Psoas muscle (tissue), 8 donors: ENCODE measurements at places on chromosomes 16 and 17.

- DNase-seq, result no peak
These were observed 31.0 kb upstream of the ARL4D start for GRCh38 chr17:43367737-43368242.

DNA sequence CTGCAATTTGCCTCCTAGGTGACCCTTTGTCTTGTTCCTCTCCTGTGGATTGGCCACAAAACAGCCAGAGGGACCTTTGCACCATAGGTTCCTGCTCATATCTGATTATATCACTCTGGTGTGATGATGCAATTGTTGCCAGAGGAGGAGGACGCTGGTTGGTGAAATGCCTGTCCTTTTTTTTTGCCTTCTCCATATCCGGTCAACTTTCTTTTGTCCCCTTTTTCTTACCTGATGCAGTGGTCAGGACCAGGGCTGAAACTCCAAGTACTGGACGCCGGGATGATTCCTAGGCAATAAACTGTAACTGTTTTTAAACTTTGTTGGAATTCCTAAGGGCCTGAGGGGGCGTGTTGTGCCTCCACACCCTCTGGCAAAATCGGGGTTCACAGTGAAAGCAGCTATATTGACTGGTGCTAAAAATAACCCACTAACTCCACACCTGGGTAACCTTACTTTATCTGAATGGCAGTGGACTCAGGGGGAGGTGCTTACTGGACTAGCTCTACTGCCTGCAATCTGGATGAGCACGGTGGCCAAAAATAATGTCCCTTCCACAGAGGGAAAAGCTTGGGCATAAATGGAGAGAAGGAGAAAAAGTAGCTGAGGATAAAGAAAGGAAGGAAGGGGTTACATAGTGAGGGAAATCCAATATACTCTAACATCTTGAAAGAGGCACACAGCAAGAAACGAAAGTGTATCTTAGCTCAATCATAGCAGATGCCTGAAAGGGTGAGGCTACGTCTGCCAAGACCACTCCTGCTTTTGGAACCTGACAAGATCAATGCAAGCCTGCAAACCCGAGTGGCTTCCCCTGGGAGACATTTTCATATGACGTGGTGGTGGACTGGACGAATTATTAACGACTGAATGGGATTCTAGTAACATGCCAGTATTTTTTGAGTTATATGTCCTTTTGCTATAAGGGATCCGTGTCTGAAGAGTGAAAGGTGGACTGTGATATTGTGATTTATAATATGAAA is 28.4 kb upstream of the ZNF423 start:
- DNase-seq, result no peak

DNA sequence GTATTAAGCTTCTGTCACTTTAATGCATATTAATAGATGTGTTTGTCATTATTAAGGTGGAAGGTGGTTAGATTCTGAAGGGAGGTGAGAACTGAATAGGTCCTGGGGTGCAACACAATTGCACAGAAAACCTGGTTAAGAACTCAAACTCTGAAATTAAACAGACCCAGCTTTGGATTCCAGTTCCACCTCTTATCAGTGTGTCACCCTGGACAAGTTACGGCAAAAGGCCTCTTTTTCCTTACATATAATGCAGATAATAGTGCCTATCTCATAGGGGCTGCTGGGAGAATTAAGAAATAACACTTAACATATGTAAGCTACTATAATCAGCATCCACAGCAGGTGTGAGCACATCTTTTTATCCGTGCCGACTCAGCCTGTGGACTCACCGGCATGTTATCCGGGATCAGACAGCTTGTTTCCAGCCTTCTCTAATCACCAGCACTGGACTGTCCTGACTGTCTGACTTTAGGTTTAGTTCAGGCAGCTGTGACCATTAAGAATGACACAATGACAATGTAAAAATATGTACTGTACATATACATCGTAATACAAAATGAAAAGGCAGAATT is 31.4 kb downstream of the TEX2 start:
- DNase-seq, result no peak

DNA sequence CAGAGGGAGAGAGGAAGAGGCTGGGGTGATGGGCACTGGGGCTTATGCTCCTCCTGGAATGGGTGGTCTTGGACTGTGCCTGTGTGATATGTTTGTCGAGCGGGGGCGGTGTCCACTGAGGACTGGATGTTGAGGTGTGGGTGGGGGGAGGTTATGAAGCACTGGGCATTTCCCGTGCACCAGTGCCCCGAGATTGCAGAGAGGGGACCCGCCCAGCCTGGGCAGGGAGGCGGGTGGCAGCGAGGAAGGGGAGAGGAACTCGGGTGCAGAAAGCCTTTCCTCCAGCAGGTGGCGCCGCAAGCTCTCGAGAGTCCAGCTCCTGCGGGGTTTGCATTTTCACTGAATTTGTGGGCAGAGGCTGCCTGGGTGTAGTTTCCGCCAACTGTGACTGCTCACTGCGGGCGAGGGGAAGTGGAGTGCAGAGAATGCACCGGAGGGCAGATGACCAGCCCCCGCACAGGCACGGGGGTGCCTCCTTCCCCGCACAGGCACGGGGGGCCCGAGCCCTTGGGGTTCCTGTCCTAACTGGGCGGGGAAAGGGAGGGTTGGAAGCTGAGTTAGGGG is 190.6 kb downstream of the SEC14L1 start:
- DNase-seq, result peak; percentile 96

DNA sequence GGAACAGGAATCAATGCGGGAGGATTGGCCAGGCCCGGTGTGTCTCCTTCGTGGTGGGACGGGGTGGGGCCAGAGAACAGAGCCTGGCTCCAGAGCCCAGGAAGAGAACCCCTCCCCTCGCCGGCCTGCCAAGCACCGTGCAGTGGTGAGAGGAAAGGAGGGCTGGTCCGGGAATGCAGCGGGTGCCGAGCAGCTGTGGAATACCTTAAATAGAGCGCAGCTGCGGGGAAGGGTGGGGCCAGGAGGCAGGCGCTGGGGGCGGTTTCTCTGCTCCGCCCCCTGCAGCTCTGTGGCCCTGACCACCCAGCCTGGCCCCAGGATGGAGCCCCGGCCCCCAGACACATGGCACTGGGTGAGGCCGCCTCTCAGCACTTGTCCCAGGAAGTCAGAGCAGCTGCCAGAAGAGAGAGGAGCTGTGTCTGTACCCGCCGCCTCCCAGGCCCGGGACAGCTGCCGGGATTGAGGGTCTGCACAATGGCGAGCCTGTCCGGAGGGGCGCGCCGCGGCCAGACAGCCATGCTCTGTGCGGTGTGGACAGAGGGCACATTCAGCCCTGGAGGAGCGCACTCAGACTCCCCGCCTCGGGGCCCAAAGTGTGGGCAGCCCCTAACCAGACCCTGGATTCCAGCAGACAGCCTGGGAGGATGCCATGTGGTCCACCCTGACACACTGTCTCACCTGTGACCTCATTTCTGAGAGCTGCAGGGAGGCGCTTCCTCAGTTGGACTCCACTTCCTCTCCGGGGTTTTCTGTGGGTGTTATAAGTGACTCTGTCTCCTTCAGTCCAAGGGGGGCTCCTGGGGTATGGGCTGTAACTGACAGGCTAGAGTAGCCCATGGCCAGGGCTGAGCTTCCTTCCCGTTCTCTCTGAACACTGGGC is 268.8 kb downstream of the SEC14L1 start:
- DNase-seq, result peak; percentile 77

DNA sequence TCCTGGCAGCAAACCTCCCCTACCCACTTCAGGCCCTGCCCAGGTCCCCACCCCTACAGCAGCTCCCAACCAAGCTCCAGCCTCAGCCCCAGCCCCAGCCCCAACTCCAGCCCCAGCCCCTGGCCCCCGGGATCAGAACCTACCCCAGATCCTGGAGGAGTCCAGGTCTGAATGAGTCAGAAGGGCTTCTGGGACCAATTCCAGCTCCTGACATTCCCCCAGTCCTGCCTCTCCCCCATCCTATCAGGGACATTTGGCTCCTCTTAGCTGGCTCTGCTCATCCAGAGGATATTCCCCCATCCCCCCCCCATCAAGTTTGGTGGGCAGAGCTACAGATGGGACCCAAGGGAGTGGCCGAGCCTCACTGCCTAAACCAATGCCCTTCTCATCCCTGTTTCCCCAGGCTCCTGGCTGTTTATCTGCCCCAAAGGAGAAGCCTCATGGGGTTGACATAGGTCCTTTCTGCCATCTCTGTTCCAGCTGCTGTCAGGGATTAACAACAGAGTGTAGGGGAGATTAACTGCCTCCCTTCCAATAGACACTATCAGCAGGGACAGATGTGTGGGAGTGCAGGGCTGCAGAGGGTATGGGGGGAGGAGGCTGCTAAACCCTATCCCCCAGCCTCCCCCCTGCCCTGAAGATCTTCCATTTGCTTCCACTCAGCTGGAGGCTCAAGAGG is 16.5 kb downstream of the CNTNAP1 start:
- DNase-seq, result no peak

DNA sequence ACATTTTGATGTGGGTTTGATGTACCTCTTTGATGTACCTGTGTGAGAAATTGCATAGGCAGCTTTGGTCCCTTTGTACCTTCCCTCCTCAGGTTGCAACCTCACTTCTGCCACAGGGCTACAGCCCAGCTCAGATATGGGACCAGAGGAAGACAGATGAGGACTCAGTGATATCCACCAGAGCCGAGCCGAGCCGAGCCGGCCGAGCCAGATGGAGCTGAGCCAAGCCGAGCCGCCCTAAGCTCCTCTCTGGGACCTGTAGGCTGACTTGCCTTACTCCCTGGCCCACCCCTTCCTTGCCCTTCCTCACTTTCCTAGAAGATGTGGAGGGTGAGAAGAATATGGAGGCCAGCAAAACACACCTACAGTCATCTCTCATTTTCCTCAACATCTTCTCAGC is 3.8 kb downstream of the HEATR9 start:
- no peak for DNase-seq

DNA sequence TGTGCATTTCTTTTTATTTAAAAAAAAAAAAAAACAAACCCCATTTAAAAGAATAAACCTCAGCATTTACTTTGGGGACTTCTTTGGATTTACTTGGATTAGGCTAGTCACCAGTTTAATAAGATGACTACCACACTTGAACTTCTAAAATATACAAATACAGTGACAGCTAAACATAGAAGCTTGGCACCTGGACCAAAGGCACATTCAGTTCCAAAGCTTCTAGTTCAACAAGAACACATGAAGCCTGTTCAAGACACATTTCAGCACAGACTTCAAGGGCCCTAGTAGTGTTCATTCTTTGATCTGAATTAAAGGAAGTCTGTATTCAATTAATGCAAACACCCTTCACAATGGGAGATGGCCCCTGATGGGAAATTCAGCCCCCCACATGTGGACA is 11.6 kb upstream of the ROGDI start:
- DNase-seq, result no peak

DNA sequence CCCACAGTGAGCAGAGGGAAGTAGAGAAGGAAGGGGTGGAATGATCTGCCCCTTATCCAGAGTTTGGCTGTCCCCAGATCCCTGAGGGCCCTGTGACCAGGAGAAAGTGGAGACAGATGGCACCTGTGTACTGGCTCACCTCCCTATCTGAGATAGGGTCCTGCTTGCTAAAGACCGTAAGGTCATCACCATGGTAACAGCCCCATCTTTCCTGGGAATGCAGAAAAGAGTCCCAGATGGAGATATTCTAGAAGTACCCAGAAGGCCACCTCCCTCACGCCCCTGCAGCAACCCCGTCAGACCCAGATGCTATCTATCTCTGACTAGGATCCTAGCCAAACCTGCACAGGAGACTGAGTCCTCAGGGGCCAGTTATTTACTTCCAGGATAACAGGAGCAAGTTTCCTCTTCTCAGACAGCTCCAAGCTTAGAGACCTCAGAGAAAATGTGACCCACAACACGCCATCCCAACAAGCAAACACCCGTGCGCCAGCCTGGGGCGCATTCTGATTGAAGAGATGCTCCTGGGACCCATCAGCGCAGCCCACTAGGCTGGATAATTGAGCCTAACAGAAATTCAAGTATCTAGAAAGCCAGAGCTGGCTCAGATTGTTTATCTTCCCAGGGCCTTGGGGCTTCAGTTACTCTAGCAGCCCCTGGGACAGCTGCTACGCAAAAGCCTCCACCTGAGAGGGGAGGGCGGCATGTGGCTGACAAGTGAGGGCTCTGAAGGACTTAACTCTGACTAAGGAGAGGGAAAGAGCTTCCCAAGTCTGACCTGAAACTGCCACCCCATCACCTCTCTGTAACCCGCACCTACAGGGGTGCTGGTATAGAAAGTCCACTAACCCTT is 1.9 kb downstream of the ORMDL3 start:
- DNase-seq, result no peak

DNA sequence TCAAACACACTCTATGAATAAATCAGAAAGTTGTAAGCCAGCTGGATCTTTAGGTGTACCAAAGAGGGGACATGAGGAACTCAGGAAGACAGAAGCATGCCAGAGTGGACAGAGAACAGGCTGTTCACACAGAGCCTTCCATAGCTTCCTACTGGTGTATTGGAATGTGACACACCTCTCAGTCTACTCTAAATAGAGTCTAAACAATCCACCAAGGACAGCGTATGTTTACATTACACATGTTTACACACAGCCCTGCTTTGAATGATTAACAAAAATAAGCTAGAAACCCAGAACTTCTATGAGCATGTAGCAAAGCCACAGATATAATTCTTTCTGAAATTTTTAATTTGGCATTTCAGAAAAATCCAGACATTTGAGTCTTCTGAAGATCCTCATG is 1279.0 kb upstream of the CDH8 start:
- no peak for DNase-seq

DNA sequence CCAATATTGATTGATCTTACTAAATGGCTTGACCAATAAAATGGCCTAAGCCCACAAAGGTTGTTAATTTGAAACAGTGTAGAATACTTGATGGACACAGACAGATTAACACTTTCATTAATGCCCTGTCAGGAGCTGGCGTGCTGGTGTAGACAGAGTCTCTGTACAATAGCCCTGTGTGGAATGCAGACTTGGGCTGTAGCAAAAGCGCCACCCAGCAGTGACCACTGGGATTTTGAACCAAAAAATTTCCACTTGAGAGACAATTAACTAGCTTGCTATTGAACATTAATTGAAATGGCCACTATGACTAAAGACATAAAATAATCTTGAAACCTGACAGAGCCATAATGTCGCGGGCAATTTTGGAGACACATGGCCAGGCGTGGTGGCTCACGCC is 19.7 kb upstream of the GUCY2D start:
- no peak for DNase-seq

DNA sequence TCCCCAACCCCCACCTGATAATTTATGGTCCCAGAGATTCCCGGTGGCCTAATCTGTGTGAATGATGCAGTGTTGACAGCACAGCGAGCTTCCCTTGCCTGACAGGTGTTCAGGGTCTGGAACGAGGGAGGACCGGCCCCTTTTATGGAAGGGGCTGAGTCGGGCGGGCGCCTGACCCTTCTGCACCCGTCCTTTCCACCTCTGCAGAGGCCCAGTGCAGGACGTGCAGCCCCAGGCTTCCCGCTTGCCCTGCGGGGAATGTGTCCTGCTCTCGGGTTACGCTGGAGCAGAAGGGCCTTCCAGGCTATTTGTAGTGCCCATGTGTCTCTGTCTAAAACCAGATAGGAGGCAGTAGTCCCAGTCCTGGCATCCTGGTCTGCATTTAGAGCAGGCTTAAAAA is 16.2 kb downstream of the SMTNL2 start:
- peak; percentile 95 for DNase-seq

DNA sequence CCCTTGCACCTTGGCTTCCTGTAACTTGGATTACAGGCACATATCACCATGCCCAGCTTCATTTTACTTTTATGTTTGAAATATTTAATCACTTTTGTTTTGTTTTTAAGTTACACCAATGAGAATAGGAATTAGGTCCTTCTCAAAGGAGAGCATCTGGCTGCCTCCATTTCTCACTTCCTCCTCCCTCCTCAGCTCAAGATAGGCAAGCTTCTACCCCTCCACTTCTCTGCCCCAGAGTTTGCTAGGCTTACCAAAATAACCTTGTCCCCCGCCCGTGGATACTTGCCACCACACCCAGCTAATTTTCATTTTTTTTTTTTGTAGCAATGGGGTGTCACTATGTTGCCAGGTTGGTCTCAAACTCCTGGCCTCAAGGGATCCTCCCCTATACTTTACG is 17.9 kb downstream of the GABARAPL2 start:
- no peak for DNase-seq
